ENCODE measurements at places on chromosomes 12 and 14.

DNA sequence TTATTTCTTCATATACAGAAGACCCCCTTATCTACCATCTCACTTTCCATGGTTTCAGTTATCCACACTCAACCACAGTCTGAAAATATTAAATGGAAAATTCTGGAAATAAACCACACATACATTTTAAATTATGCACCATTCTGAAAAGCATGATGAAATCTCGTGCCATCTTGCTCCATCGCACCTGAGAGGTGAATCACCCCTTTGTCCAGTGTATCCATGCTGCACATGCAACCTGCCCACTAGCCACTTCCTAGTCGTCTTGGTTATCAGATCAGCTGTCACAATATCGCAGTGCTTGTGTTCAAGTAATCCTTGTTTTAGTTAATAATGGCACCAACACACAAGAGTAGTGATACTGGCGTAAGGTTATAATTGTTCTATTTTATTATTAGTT, 145.7 kb downstream of the C12orf42 start:
- DNase-seq: no peak

- DNase-seq: no peak
Measured at GRCh38 chr12:131312793-131313545, 359.3 kb downstream of the ADGRD1 start.

GRCh38 chr12:121240062-121240420, 30.1 kb downstream of the P2RX4 start:
- no peak for DNase-seq

DNA sequence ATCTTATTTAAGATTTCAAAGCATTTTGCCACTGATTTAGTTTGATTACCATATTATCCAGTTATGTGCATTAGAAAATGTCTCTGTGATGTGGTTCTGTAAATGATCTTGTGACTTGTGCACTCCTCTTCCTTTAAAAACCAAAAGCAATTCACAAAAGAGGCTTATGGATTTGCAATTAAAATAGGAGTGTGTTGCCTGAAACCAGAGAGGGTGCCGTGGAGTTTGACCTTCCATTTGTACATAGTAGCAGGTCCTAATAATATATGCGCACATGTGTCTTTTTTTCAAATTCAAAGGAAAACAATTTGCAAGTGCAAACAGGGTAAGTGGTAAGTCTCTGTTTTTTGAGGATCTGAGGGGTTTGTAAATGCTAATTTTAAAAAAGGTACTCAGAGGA, 470.9 kb downstream of the VRK1 start:
- no peak for DNase-seq

DNA sequence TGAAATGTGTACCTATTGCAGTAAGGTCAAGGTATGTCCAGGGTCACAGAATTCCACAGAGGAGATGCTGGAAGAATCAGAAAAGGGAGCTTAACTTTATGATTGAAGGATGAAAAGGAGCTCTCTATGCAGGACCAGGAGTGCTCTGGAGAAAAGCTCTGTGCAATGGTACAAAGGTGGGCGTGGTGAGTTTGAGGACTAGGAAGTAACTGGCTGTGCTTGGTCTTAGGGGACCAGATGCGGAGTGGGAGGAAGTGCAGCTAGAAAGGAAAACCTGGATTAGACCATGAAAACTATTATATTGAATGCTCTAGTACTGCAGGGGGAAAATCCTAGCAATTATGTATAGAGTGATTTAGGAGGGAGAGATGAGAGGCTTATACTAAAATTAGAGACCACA, 56.8 kb downstream of the BTG1 start:
- no peak for DNase-seq

DNA sequence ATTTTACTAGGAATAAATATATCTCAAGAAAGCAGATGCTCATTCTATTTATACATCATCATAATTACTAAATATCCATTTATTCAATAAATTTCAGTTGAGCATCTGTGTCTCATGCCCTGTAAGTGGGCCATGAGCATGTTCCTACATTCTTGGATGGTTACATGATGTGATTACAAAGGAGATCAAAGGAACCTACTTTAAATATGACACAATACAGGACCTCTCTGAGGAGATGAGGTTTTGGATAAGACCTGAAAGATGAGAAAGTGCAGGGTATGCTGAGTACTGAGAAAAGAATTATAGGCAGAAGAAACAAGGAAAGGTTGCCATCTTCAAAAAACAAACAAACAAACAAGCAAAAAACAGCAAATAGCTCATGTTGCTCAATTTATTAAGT, 105.4 kb upstream of the CNTN1 start:
- no peak for DNase-seq

- no peak for DNase-seq
Measured at GRCh38 chr14:101796016-101796415, 34.5 kb downstream of the PPP2R5C start.

DNA sequence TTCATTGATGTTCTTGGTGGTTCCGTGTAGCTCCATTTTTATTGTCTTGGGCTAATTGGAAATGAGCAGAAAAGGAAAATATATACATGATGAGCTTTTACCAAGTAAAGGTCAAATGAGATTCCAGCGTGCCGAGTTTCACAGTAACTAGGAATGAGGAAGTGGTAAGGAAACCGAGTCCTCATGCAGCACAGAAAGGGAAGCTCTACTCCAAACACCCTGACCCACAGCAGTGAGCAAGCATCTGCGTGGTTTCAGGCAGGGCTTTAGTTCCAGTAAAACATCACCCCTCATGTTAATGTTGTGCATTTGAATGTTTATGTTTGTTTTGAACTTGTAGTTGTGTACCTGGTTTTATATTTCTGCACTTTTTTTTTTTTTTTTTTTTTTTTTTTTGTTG, 208.0 kb downstream of the SLC41A2 start:
- peak; percentile 13 for DNase-seq

DNA sequence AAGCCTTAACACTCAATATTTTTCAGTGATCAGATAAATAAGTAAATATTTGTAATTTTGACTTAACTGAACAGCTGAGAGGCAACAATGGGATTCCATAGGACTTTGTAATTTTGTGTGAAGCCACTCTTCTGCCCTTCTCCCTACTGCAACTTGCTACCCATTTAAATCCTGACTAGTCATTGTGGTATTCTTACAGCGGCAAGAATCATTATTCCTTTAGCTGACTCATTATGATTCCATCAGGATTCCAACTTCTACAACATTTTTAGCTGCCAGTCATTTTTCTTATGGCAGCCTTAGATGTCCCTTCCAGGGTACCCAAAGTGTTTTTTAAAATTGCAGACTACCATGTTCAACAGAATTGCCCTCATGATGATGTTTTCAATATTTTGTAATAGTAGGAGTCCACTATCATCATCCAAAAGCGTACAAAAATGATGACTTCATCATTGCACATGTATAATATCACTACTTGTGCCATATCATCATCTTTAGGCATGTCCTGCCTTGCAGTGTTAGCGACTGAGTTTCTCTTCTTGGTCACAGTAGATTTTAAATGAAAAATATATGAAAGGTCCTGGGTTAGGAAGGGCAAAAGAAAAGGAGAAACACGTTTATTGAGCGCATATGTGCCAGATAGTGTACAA, 5.1 kb upstream of the MAGOHB start:
- DNase-seq: peak; percentile 74

- DNase-seq: no peak
Measured at GRCh38 chr12:7045913-7046312, 14.6 kb upstream of the C1S start.

DNA sequence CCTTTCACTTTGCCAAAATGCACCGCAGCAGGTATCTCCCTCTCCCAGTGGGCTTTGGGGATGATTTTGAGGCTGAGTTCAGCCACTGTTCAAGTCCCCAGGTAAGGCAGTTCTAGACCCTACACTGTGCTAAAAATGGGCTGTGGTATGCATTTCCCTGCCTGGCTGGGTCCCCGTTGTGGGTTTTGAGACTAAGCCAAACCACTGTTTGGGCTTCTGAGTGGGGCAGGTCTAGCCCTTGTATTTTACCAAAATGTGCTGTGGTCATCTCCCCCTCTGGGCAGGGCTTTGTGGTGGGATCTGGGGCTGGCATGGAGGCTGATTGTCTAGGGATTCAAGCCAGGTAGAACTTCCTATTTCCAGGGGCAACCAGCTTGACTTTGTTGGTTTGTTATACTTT, 13.6 kb upstream of the OR4Q3 start:
- no peak for DNase-seq

DNA sequence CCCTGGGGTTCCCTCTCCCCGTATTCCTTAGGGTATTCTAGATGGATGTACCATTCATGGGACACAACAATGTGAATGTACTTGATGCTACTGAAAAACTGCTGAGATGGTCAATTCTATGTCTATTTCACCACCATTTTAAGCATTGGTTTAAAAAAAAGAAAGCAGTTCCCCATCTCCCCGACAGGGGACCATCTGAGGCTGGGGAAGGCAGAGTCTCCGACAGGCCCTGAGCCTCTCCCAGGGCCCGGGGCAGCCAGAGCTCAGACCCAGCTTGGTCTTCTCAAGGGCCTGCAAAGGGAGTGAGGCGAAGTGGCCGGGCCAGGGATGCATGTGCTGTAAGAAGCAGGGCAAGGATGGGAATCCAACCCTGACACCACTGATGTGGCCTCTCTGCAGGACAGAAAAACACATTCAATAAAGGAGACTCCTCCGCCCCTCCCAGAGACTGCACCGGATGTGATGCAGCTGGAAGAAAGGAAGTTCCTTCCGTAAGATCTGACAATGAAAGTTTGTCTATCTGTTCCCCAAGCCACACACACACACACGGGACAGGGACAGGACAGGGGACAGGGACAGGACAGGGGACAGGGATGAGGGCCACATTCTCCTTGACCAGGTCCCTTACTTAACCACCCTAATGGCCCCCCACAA, 234.1 kb downstream of the BCL11B start:
- no peak for DNase-seq

GRCh38 chr12:132146098-132146497, 1.8 kb downstream of the NOC4L start:
- DNase-seq: no peak

GRCh38 chr14:31947680-31948595, 129.2 kb upstream of the ARHGAP5 start:
- no peak for DNase-seq

DNA sequence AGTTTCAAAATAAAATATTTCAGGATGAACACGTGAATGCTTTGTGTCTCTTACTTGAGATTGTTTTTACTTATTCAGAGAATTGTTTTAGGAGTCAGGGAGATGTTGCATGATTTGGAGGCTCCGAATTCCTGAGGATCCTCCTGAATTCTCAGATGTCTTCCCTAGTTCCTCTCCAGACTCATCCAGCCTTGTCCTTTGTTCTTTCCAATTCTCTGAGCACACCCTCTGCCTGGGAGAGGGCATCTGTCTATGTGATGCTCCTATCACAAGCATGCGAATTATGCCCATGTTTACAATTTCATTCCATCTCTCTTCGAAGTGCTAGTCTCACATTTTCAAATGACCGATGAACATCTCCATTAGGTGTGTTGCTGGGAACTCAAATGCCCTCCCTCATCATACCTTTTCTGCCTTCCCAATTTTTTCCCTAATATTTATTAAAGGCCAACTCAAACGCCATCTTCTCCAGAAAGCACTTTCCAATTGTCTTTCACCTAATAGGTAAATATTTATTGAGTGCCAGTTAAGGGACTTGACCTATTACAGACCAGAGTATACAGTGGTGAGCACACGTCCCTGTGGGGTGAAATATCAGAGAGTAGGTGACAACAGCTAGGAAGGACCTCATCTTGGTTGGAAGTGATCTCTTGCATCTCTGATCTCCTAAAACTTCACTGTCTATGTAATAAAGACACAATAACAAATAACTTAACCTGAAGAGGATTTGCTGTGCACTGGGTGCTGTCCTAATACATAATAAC, 64.4 kb downstream of the ARF6 start:
- DNase-seq: no peak

- no peak for DNase-seq
Measured at GRCh38 chr12:110514363-110514762, 12.2 kb downstream of the RAD9B start.

GRCh38 chr14:61640158-61641136, 54.9 kb upstream of the HIF1A start:
- no peak for DNase-seq

DNA sequence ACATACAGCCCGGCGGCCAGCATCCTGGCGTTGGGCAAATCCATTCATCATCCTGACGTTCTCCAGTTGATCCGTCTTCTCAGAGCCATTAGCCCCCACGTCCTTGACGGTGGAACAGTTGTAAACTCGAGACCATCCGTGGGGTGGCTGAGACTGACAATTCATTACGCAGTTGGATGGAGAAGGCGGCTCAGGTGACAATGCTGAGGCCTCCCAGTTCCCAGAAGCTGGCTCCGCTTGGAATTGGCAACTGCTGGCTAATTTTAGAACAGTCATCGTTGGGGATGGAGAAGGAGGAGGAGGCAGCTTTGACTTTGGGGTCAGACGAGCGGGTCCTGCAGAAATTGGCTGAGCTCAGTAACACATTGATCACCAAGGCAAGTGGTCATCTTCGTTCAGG, 186.5 kb downstream of the PHETA1 start:
- no peak for DNase-seq

GRCh38 chr12:21502164-21502496, 541 bp downstream of the GOLT1B start:
- peak; percentile 33 for DNase-seq

DNA sequence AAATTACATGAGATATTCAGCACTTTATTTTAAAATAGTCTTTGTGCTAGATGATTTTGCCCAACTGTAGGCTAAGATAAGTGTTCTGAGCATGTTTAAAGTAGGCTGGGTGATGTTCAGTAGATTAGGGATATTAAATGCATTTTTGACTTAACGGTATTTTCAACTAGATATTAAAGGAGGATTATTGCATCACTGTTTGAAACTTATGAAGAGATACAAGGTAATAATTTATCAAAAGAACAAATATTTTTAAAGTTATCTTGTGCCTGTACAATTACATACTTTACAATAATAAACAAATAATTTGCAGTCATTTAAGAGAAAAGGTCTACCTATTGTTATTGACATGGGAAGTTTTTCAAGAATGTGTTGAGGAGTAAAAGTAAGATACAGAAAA, 368.6 kb upstream of the DCN start:
- no peak for DNase-seq

DNA sequence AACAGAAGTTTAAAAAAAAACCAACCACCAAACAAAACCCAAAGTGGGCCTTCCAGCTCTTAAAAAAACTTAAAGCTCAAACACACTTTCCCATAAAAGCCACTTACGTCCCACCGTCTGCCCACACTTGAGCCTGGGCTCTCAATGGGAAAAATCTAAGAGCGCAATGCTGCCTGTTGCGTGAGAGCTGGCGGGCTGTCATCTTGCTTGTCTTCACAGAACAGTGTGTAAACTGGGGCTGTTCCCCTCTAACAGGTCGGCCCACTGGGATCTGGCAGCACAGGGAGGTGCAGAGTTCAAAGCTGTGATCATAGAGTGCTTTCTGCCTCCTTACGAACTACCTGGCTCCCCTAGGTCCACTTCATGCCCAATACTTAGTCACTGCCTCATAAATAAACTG, 80.0 kb downstream of the DICER1 start:
- no peak for DNase-seq
